Muscle of arm (tissue), 14 donors: ENCODE measurements at places on chromosomes 1 and 21. TPM values are rescaled to one million over a fixed set of nuclear protein-coding genes. Genes with fewer than 3 reads are reported as not detected.

GRCh38 chr21:17416139-17416538 lies 96.7 kb upstream of the CXADR start:
- DNase-seq: no peak

DNA sequence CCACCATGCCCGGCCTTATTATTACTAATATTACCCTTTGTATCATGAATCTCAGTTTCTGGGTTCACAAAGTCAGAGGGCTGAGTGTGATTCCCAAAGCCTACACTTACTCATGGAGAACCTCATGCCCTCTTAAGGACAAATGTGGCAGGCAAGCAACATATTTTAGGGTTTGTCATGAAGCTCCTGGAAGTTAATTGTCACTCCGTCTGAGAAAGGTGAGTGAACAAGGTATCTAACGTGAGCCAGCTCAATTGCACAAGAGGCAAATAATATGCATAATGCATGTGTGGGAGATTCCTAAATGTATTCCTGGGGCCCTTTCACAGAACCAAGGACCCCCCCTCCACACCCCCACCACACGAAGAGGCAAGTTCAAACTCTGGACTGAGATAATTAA lies 10.1 kb upstream of the TIAM1 start:
- no peak for DNase-seq

- DNase-seq: peak; percentile 15
These were observed 844 bp downstream of the ZMYM6 start for GRCh38 chr1:35030756-35031446.

PCNT gene
- polyA plus RNA-seq: 70.3 TPM

GRCh38 chr1:30262158-30262557 lies 461.2 kb downstream of the MATN1 start:
- DNase-seq: no peak

DNA sequence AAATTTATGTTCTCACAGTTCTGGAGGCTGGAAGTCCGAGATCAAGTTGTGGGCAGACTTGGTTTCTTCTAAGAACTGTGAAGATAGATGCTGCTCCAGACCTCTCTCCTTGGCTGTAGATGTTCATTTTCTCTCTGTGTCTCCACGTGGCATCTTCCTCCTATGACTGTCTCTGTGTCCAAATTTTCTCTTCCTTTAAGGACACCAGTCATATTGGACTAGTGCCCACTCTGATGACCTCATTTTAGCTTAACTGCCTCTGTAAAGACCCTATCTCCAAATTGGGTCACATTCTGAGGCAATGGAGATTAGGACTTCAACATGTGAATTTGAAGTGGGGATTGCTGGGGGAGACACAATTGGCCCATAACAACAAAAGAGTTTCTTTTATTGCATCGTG lies 125.3 kb upstream of the ETS2 start:
- no peak for DNase-seq

DNA sequence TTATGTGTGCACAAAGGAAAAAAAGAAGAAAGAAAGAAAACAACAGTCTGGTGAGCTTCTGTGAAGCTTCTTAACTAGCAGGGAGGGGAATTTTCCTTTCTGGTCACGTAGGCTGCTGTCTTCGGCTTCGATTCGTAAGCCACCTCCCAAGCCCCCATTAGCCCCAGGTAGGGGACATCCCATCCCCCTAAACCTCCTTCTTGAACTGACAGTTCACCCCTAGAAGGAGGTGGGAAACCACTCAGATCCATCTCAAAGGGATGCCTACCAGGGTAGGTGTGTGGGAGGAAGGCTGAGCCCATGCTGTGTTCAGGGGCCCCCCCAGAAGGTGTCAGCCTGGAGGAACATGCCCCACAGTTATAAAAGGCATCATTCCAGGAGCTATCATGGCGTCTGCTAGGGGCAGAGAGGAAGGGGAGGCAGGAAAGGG lies 25.8 kb downstream of the CD247 start:
- DNase-seq: no peak

GRCh38 chr1:17119076-17119772 lies at the start of gene PADI2:
Gene PADI2, minus strand, starts transcription at chr1:17119451. Its CDS starts 80 bp downstream, at chr1:17119371.
- DNase-seq: no peak
